Activated CD4-positive, alpha-beta memory T cell treated with anti-CD3 and anti-CD28 coated beads for 36 hours (primary cell): ENCODE measurements at places on chromosomes 13 and 19. TPM values are rescaled to one million over a fixed set of nuclear protein-coding genes. Genes with fewer than 3 reads are reported as not detected.

Gene CCNA1
- total RNA-seq = 0.87 TPM

Gene NLRP9
- total RNA-seq = not detected

Gene GAPDHS
- total RNA-seq = not detected

Gene ONECUT3
- not detected for total RNA-seq

Gene PNMA8B
- total RNA-seq = 0.07 TPM

Gene ITGBL1
- not detected for total RNA-seq

Gene LIM2
- 0.36 TPM for total RNA-seq

Gene CYP4F8
- not detected for total RNA-seq

Gene SLC10A2
- total RNA-seq = not detected

Gene SIGLEC12
- total RNA-seq = 0.24 TPM

Gene FFAR1
- not detected for total RNA-seq

Gene SYNE4
- total RNA-seq = 2.9 TPM

Gene LGALS7B
- total RNA-seq = not detected

Gene FAM124A
- total RNA-seq = 0.24 TPM

Gene FUT1
- 0.40 TPM for total RNA-seq

Gene POP4
- 102 TPM for total RNA-seq

Gene NPAS1
- not detected for total RNA-seq

Gene PRR20A
- not detected for total RNA-seq

Gene TMEM147
- 73.5 TPM for total RNA-seq

Gene NKPD1
- total RNA-seq = 0.22 TPM

Gene ZNF433
- 0.27 TPM for total RNA-seq

Gene NECTIN2
- 0.71 TPM for total RNA-seq

Gene DHDH
- total RNA-seq = 2.8 TPM

Gene OR4F17
- not detected for total RNA-seq

Gene POLR1G
- total RNA-seq = 11.1 TPM

Gene RFPL4AL1
- not detected for total RNA-seq

Gene MEDAG
- total RNA-seq = not detected

Gene ZNF155
- total RNA-seq = 2.9 TPM

Gene MAB21L1
- not detected for total RNA-seq

Gene ZNF723
- total RNA-seq = 0.12 TPM

Gene EDNRB
- not detected for total RNA-seq
